ENCODE measurements at places on chromosomes 5 and 9. TPM values are rescaled to one million over a fixed set of nuclear protein-coding genes. Genes with fewer than 3 reads are reported as not detected.

TAF1L gene
- total RNA-seq: 0.04 TPM

LRRC70 gene
- total RNA-seq: 1.7 TPM

SYK gene
- total RNA-seq: 5.4 TPM

DNA sequence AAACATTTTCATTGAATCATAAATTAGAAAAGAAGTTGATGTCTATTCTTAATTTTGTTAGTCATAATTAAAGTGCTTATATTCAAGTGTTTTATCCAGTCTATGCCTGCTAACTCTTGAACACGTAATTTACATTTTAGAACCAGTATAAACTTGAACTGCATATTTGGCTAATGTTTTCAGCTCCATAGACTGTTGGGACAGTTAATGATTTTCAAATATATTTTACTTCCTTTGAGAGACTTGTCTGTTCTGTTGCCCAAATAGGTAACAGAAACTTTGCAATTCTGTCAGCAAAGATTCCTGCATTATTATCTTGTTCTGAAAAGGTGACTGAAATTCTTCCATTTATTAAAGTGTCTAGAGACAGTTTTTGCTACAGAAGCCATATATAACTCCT lies 7.8 kb downstream of the ITGA2 start:
- no peaks in the 10 kb centered on the region for H3K27me3 ChIP-seq
- no peak for DNase-seq
- H3K4me1 ChIP-seq: no peaks in the 10 kb centered on the region
- H3K4me3 ChIP-seq: no peak overlapping the region
- H3K36me3 ChIP-seq: no peaks in the 10 kb centered on the region

DNA sequence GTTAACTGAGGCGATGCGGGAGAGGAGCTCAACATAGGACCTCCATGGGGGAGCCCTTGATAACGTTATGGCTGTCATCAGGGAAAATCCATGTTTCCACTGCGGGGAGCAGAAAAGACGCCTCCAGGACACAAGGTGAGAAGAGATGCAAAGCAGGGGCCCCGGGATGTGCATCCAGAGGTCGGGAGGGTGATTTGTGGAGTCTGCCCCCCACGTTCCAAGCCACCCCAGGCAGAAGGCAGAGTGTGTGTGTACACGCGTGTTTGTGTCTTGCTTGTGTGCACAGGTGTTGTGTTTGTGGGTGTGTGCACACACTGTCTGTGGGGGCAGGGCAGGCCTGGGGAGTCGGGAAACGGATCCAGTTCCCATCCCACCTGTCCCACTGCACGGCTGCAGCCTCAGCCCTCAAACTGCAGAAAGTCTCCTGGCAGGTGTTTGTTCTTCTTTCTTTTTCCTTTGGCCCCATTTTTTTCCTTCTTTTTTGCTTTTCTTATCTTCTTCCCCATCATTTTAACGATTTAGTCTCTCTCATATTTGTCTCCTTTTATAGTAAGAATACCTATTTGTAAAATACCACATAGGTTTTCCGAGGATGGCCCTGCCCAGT lies 17.4 kb upstream of the PLEKHG4B start:
- no peak for DNase-seq
- peaks cover 4% of the 10 kb centered on the region for H3K4me1 ChIP-seq
- no peak overlapping the region for H3K27ac ChIP-seq
- H3K4me3 ChIP-seq: no peak overlapping the region
- H3K36me3 ChIP-seq: no peaks in the 10 kb centered on the region
- H3K27me3 ChIP-seq: no peaks in the 10 kb centered on the region

DNA sequence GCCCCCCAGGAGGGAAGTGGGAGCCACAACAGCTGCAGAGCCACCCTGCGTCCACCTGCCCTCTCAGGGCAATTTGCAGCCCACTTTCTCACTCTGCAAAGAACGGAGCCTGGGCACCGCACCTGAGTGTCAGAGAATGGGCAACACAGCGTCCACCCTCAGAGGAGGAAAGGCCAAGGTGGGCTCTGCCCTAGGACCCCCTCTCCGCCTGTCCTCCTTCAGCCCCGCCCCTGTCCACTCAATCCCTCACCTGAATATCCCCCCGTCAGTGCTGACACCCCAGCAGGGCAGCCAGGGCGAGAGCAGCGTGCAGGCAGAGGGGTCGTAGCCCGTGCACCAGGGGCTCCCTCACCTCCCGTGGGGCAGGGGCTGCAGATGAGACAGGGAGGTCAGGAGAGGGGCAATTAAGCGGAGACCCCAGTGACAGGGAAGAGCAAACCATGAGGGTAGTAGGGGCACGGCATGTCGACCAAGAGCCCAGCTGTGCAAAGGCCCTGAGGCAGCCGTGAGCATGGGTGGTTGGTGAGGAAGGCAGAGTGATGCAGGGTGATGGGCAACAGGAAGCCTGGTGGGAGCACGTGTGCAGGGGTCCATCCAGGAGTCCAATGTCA lies 140.3 kb downstream of the OLFM1 start:
- H3K4me1 ChIP-seq: no peaks in the 10 kb centered on the region
- H3K27me3 ChIP-seq: no peaks in the 10 kb centered on the region
- H3K36me3 ChIP-seq: no peaks in the 10 kb centered on the region
- H3K27ac ChIP-seq: no peak overlapping the region
- H3K4me3 ChIP-seq: no peak overlapping the region
- no peak for DNase-seq

DNA sequence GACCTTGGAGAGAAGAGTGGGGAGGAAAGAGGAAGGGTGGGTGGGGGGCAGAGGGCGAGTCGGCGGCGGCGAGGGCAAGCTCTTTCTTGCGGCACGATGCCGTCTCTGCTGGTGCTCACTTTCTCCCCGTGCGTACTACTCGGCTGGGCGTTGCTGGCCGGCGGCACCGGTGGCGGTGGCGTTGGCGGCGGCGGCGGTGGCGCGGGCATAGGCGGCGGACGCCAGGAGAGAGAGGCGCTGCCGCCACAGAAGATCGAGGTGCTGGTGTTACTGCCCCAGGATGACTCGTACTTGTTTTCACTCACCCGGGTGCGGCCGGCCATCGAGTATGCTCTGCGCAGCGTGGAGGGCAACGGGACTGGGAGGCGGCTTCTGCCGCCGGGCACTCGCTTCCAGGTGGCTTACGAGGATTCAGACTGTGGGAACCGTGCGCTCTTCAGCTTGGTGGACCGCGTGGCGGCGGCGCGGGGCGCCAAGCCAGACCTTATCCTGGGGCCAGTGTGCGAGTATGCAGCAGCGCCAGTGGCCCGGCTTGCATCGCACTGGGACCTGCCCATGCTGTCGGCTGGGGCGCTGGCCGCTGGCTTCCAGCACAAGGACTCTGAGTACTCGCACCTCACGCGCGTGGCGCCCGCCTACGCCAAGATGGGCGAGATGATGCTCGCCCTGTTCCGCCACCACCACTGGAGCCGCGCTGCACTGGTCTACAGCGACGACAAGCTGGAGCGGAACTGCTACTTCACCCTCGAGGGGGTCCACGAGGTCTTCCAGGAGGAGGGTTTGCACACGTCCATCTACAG lies 760 bp downstream of the NPR3 start:
- H3K4me3 ChIP-seq: peak overlapping the region; percentile 71
- peak; percentile 52 for DNase-seq
- H3K36me3 ChIP-seq: no peaks in the 10 kb centered on the region
- peaks cover 32% of the 10 kb centered on the region for H3K4me1 ChIP-seq
- H3K27ac ChIP-seq: no peak overlapping the region

GRCh38 chr5:159096924-159097783 lies 2.6 kb downstream of the EBF1 start:
- H3K36me3 ChIP-seq: no peaks in the 10 kb centered on the region
- peak; percentile 16 for DNase-seq
- H3K27ac ChIP-seq: no peak overlapping the region
- H3K27me3 ChIP-seq: peaks cover 92% of the 10 kb centered on the region
- H3K4me1 ChIP-seq: peaks cover 45% of the 10 kb centered on the region

- no peak overlapping the region for H3K4me3 ChIP-seq
- no peaks in the 10 kb centered on the region for H3K27me3 ChIP-seq
- no peaks in the 10 kb centered on the region for H3K4me1 ChIP-seq
- DNase-seq: no peak
- H3K27ac ChIP-seq: no peak overlapping the region
Observed at GRCh38 chr9:16085167-16085726, 532.4 kb downstream of the CCDC171 start.
